ENCODE measurements at places on chromosomes 1 and 21.
A peak's percentile ranks its signal among the peaks of the same experiment; 100 is the strongest.

- DNase-seq: no peak
These were observed 285.6 kb downstream of the CACNA1E start for GRCh38 chr1:181768930-181769280.

- DNase-seq: peak; percentile 97
These were observed 123.2 kb downstream of the SMYD2 start for GRCh38 chr1:214404154-214404553.

DNA sequence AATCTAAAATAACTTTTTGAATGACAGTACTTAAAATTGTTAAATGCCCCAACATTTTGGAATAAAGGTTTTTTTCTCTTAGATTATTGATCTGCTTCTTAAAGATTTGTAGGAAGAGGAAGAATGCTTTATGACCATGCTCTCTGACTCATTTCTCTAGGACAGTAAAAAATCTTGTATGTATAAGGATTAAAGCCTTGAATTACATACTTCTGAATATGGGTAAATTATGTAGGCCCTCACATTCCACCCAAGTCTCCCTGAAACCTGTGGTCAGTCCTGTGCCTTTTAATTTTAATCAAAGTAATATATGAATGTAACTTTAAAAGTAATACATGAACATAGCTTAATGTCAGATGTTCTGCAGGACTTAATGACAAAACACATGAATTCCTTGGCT lies 50.5 kb downstream of the ABCD3 start:
- DNase-seq: no peak

- no peak for DNase-seq
These were observed 2.4 kb upstream of the PRAMEF20 start for GRCh38 chr1:13407811-13408210.

GRCh38 chr1:1684031-1684681 lies 8.4 kb downstream of the SLC35E2B start:
- DNase-seq: no peak

GRCh38 chr1:14466006-14466405 lies 132.5 kb upstream of the KAZN start:
- DNase-seq: no peak

DNA sequence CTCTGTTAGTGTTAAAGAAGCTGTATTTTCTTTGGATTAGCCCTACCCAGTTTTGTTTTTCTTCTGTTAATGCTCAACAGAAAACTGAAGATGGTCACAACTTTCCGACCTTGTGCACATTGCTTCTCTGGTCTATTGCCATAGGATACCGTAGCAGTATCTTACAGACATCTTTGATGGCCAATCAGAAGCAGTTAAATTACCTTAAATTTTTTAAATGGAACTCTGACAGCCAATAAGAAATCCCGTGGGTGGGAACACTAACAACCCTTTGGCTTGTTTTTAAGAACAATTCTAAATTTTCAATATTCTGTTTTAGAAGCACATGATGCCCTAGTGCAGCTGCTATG lies 17.2 kb downstream of the NFYC start:
- peak; percentile 86 for DNase-seq

GRCh38 chr1:110677526-110677925 lies 2.8 kb upstream of the KCNA3 start:
- DNase-seq: no peak

GRCh38 chr1:234476172-234476571 lies 2.8 kb downstream of the TARBP1 start:
- no peak for DNase-seq

GRCh38 chr1:8866792-8867415 lies 11.6 kb downstream of the ENO1 start:
- no peak for DNase-seq

DNA sequence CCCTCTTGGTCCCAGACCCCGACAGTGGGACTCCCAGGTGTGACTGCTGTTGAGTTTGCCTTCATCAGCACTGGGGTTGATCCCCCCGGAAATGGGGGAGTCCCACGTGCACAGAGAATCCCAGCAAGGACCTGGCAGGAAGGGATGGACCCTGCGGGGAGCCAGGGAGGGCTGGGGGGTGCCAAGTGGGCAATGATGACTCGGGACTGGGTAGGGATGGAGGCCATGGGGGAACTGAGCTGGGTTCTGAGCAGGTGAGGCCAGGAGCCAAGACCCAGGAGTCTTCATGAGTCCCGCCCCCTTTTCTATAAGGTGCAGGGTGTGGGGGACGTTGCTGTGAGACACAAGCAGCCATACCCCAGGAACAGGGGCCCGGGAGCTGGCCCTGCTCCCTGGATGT lies 103.8 kb downstream of the CRYAA start:
- DNase-seq: no peak

GRCh38 chr1:46689897-46690296 lies 18.2 kb downstream of the TEX38 start:
- no peak for DNase-seq

DNA sequence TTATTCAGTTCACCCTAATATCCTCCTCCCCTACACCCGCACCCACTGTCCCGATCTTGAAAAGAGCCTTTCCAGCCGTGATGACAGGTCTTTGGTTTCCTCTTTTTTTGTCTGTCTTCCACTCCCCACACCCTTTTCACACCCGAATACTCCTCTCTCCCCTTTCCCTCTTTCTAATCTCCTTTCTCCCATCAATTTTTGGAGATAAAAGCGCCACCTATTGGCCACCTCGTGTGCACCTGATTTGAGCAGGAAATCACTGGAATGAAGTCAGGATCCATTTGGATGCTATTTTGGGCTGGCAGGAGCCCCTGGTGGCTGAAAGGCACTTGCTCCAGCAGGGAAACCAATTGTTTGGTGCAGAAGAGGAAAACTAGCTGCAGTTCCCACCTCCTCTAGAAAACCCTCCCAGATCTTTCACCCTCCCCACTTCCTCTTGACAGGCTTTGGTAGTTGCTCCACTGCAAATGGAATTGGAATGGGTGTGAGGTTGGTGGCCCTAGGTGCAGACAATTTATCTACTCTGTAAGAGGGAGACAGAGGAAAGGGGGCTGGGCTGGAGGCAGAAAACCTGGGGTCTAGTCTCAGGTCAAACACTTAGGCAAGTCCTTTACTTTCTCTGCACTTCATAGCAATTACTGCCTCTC lies 8.4 kb downstream of the FOXE3 start:
- DNase-seq: peak; percentile 56

GRCh38 chr1:248808876-248809275 lies 16.8 kb downstream of the SH3BP5L start:
- no peak for DNase-seq

GRCh38 chr21:14741256-14741655 lies 195.1 kb upstream of the SAMSN1 start:
- DNase-seq: no peak

DNA sequence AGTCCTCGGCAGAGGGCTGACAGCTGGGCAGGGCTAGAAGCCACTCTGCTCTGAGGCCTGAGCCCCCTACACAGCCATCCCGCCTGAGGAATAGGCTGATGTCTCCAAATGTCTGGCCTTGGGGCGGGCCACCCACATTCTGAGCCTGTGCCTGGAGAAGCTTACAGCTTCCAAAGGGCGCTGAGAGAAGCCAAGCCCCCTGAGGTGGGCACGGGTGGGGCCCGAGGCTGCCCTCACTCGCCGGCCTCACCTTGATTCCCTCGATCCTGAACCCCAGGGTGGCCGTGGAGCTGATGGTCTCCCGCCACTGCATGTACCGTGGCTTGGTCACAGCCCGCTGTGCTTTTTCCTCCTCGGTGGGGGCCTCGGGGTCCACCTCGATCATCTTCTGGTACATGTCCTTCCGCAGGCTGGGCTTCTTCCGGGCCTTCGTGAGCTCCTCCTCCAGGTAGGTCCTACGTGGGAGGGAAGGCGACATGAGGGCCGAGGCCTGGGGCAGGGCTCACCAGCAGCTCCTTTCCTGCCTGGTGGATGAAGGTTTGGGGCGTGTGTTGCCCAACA lies 93.2 kb downstream of the STUM start:
- DNase-seq: no peak

GRCh38 chr1:61000327-61000726 lies 82.0 kb upstream of the NFIA start:
- DNase-seq: no peak

DNA sequence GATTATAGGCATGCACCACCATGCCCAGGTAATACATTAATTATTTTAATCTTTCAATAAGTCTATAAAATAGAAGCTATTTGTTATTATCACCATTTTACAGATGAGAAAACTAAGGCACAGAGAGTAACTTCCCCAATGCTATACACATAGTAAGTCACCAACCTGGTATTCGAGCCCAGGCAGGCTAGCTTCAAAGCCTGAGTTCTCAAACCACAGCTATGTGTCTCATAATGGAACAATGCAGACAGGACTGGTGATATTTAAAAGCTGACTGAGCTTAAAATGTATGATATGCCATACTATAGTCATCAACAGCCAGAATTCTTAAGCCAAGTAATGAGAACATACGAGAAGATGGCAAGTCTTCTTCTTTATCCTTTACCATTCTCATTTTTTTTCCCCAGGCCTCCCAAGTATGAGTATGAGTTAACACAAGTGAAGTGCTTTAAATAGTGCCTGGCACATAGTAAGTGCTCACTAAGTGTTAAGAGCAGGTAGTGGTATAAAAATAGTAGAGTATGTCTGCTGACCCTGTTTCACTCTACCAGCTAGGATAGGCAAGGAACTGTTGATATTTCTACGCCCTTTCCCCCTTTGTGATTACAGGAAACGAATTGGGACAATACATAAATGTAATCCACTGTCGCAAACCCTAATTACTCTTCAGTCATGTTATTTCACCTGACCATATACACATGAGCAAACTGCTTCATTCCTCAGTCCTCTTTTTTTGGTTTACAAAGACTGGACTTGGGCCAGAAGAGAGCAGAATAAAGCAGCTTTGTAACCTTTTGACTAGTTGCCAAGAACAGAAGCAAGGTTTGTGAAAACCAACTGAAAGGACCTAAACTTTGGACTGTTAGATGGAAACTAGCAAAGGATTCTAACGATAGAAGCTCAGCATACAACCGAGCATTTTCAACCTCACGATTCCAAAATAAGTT lies 9.5 kb downstream of the EYA3 start:
- DNase-seq: no peak

GRCh38 chr1:57633056-57633455 lies 209.2 kb upstream of the DAB1 start:
- no peak for DNase-seq

DNA sequence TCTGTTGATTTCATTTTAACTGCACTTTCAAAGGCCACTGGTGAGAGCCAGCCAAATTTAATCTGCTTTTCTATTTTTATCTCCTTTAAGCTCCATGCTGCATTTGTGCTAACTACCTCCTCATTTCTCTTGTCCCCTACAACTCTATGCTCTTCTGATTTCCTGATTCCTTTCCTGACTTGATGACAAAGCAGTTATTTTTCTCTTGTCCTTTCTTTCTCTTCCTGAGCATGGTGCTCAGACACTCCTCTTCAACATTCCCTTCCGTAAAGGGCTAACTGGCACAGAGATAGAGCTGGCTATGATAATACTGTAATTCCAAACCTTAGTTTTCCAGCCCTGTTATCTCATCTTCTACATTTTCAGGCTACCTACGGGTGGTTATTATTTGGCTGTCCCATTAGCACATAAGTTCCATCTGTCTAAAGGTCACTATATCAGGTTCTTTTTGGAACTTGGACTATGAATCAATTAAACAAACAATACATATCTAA lies 6.8 kb upstream of the BCAS2 start:
- no peak for DNase-seq

- no peak for DNase-seq
These were observed 10.1 kb downstream of the DNAJC11 start for GRCh38 chr1:6691507-6691906.

DNA sequence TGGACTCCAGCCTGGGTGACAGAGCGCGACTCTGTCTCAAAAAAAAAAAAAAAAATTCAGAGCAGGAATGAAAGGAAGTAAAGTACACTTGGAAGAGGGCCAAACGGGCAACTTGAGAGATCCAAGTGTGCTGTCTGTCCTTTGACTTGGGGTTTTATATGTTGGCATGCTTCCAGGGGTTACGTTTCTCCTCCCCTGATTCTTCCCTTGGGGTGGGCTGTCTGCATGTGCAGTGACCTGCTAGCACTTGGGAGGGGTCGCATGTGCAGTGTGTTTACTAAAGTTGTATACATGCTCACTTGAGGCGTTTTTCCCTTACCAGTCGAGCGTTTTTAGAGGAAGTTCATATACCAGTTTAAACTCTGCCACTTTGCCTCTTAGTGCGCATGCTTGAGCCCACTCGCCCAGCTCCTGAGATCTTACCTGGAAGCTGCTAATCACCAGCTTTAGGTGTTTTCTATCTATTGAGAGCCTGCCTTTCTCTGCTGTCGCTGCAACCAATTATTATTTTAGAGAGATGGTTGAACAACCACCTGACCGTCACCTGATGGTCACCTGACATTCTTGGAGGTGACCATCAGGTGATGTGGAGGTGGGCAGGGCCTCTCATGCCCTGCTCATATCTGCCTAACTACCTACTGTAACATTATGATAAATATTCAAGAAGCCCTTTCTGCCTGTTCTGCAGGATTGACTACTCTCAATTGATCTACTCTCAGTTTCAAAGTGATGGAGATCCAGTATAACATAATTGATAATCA lies 140.1 kb downstream of the MACF1 start:
- no peak for DNase-seq

DNA sequence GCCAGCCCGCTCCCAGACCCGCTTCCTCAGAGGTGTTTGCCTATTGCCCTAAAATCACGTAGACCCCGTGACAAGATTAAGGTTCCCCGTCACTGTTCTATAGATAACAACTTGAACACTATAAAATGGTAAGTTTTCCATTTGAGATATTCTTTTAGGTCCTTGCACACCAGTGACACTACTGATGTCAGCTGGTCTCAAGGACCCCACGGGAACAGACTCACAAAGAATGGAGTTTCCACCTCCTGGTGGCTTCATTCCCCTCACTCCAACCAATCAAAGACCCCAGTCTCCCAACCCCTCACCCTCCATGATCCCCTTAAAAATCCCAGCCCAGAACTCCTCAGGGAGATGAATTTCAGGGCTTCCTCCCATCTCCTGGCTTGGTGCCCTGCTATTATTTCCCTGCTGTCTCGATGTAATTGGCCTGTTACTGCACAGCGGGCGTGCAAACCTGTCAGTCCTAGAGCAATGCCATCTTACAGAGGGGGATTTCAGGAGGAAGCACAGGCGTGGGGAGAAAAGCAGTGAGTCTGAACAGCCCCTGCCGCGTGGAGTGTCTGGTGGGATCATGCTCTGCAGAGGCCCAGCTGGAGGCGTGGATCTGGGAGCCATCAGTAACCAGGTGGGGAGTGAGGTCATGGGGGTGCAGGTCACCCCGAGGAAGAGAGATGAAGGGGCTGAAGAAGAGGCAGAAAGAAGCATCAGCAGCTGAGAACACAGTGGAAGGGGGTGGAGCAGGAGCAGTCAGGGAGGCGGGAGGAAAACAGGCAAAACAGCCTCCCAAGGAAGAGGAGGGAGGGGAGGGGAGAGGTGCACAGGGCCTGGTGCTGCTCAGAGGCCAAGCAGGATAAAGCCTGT lies 35.1 kb upstream of the LBR start:
- no peak for DNase-seq

- DNase-seq: no peak
These were observed 504.6 kb upstream of the NR5A2 start for GRCh38 chr1:199522936-199523335.

GRCh38 chr1:60541831-60542532 lies 468.4 kb upstream of the C1orf87 start:
- no peak for DNase-seq

DNA sequence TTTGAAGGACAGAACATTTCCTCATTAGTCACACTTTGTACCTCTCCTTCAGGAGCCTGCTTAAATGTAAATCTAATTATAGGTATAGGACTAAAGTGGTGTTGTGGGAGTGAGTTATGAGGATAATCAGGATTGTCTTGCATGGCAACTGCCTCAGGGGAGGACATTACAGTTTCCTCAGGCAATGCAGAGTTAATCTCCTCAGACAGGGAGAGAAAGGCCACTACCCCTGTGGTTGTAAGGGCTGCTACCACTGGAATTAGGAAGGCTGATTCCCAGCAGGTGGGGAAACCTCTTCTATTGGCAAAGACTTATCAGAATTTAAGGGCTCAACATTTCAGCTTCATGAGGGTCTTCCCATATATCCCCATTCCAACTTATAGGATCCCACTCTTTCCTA lies 286.8 kb upstream of the PBX1 start:
- no peak for DNase-seq

Data from SK-N-MC (cell line).